ENCODE measurements at places on chromosomes 13 and 19.

- DNase-seq: no peak
Measured at GRCh38 chr13:71251292-71251951, 615.6 kb downstream of the DACH1 start.

DNA sequence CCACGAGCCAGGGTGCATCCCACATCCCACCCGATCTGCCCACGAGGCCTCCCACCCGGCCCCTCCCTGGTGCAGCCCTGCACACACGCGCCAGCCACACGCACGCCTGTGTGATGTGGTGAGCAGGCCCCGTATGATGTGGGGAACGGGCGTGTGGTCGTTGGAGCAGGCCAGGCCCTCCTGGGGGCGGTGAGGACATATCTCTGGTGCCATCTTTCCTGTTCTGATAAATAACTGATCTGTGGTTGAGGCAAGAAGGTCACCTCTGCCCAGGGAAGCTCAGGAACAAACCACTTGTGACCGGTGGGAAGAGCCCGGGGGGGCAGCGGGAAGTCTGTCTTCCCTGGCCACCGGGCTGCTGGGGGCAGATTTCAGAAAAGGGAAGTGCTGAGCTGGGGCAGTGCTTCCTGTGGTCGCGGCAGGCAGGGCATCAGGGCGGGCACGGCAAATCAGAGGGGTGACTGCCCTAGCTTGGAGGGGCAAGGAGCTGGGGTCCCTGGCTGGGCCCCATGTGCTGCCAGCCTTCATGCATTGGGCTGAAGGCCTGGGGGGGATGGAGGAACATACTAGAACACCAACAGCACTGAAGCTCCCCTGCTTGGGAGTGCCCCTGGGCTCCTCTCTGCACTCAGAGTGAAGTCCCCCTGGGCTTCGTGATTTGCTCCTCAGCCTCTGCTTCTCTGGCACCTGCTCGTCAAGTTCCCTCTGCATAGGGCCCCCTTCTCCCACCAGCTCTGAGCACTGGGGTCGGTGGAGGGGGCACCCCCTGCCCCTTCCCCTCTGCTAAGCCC is 35.2 kb upstream of the SLC7A10 start:
- DNase-seq: no peak

GRCh38 chr19:45781214-45782161 is 802 bp downstream of the DMPK start:
- no peak for DNase-seq

GRCh38 chr13:110616103-110617101 is 1.1 kb downstream of the NAXD start:
- no peak for DNase-seq

- DNase-seq: no peak
Measured at GRCh38 chr13:98141509-98142379, 1.1 kb upstream of the FARP1 start.

DNA sequence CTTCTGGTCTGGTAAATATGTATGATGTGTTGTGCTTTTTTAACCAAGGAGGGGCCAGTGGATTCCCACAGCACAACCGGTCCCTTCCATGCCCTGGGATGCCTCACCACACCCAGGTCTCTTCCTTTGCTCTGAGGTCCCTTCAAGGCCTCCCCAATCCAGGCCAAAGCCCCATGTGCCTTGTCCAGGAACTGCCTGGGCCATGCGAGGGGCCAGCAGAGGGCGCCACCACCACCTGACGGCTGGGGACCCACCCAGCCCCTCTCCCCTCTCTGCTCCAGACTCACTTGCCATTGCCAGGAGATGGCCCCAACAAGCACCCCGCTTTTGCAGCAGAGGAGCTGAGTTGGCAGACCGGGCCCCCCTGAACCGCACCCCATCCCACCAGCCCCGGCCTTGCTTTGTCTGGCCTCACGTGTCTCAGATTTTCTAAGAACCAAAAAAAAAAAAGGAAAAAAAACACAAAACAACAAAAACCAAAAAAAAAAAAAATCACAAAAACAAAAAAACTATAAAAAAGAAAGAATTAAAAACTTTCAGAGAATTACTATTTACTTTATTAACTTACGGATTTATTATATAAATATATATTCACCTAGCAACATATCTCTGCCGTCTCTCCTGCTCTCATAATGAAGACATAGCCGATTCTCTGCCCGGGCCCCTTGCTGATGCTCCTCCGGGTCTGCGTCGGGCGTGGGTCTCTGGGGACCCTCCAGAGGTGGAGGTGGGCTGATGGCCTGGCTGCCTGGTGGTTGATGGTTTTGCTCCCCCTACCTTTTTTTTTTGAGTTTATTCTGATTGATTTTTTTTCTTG is 14.4 kb downstream of the CAPN12 start:
- DNase-seq: no peak

- no peak for DNase-seq
Measured at GRCh38 chr19:40923934-40924391, 41.9 kb upstream of the CYP2A7 start.

DNA sequence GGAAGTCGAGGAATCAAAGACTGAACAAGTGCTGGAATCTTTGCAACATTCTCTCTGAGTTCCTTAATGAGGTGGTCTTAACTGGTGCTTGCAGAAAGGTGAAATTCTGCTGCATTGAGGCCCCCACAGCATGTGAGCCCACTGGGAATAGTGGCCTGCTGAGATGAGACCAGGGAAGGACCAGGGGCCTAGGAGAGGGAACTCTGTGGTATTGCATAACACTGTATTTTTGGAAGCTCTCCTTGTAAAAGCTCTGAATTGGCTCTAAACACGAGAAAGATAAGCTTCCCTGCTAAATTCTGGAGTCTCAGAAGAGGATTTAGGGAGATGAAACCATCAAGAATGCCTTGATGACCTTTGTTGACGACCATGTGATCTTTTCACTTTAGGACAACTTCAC is 100.4 kb upstream of the TSC22D1 start:
- no peak for DNase-seq

DNA sequence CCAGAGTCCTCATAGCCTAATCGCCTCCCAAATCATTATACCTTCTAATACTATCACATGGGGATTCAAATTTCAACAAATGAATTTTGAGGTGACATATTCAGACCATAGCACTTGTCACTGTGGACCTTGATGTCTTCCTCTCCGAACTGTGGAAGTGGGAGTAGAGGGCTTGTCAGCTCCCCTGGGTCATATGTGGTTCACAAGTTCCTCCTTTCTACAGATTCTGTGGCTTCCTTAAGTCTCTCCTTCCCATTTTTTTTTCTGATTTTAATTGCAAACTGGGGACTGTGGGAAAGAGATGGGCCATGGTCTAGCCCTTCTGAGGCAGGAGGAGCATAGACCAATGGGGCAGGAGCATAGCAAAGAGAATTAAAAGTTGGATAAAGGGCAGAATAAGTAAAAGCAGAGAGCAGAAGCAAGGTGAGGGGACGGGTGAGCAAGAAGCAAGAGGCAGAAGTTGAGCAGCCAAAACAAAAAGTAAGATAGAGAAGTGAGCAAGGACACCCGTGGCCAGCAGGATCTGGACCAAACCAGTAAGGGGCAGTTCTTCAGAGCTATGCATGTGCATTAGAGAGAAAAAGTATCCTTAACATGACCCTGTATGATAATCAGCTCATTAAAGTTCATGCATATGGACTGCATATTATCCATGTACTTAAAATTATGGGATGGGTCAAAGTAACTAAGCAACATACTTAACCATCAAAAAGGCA is 2.6 kb upstream of the SIGLEC7 start:
- no peak for DNase-seq

DNA sequence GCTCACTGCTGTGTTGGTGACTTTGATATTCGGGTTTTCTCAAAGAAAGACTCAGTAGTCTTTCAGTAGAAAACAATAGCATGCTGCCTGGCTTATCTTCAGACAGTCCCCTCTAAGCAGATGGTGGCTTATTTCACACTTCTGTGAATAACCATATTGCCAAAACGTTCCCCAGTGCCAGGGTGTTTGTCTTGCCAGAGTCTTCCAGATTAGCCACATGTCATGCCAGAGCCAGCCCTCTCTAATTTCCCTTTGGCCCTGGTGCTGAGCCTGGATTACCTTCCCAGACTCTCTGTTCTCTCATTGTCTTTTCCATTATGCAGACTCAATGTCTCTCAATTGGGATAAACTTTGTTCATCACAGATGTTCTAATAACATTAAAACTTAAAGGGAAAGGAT is 488.0 kb upstream of the ATXN8OS start:
- no peak for DNase-seq

DNA sequence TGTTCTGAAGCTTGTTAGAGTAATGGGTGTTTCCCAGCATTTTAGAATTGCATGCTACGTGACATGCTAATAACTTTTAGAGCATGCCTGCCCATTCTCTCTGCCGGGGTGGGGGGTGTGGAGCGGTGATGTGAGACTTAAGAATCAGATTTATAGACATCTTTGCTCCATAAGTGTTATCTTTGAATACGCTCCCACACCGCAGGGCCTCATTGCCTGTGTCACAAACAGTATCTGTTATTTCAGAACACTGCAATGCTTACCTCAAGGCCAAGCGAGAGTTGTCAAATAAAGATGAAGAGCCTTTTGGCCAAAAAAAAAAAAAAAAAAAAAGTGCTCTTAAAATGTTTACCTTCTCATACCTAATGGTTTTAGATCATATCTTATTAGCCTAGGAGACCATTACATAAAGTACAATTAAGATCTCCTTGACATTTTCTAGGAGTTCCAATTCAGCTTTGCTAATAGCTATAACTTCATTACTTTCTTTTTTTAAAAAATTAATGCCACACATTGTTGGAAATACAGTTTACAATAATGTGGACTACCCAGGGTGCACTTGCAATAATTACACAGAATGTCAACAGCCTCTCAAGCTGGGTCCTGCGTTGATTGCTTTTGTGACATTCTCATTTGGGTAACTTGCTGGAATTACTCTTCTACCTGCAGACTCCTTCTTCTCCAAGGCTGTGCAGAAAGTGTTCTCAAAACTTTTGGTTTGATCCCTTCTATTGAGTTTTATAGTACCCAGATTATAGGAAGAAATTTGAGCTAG is 525.3 kb downstream of the KLF12 start:
- DNase-seq: no peak

- DNase-seq: no peak
Measured at GRCh38 chr19:11252665-11253355, 9.5 kb downstream of the DOCK6 start.

DNA sequence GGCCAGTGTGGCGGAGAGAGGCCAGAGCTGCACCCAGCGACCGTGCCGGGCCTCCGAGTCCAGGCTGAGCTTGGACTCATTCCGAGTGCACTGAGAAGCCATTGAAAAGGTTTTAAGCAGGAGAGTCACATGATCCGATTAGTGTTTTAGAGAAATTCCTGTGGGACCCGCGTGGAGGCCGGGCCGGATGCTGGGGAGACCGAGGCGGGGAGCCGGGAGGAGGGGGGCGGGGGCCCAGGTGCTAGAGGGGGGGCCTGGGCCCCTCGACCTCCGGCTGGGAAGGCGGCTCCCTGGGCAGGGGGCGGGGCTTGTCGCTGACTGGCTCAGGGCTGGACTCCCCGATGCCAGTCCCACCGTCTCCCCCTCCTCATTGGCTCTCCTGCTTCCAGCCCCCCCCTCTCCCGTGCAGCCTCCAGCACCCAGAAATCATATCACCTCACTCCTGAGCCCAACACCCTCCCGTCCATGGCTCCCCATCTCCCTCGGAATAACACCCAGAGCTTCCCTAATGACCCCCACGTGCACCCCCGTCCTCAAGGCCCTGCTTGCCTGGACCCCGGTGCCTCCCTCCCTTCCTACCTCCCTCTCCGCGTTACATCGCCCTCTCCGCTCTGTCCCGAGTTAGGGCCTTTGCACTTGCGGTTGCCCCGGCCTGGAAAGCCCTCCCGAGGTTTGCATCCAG is 5.2 kb upstream of the ZNF579 start:
- DNase-seq: no peak

DNA sequence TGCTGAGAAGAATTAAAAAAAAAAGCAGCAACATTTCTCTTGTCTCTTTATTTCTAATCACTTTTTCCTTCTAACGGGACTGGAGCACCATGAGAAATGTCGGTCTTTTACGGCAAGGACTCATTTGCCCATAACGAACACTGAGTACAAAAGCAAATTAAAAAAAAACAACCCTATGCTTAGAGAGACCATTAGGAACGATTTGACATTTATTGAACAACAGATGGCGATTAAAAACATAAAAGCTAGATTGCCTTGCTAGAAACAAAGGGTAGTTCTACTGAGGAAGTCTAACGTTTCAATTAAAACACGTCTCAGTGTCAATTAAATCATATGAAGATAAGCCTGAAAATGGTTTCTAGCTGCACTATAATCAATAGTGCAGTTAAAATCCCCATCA is 51.1 kb downstream of the OLFM4 start:
- no peak for DNase-seq

DNA sequence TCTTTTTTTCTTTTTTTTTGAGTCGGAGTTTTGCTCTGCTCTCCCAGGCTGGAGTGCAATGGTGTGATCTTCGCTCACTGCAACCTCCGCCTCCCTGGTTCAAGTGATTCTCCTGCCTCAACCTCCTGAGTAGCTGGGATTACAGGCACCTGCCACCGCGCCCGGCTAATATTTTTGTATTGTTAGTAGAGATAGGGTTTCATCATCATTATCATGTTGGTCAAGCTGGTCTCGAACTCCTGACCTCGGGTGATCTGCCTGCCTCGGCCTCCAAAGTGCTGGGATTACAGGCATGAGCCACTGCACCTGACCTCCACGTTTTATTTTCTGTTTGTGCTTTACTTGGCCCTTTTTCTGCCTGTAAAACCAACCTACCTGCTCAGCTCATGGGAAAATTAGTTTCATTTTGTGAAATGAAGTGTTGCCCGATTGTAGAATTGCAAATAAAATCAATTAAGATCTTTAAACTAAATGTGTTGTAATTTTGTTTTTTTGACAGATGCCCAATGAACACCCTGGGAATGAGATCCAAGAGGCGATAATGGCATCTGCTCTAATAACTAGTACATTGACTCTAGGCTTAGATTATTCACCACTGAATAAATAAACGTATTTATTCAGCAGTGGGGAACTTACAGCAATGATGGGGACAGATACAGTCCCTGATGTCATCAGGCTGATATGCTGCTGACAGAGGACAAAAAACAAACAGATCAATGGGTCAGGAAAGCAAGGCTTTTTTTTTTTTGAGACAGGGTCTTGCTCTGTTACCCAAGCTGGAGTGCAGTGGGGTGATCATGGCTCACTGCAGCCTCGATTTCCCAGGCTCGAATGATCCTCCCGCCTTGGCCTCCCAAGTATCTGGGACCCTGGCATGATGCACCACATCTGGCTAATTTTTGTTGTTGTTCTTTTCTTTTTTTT is 2.2 kb upstream of the RAB11B start:
- DNase-seq: no peak

GRCh38 chr13:97140131-97140530 is 82.0 kb upstream of the MBNL2 start:
- DNase-seq: no peak
